T-helper 2 cell (primary cell): ENCODE measurements at places on chromosomes 6 and 20.
A peak's percentile ranks its signal among the peaks of the same experiment; 100 is the strongest.

- no peak for DNase-seq
These were observed 126.4 kb downstream of the MAP3K4 start for GRCh38 chr6:161117942-161118341.

- no peak for DNase-seq
These were observed 35.2 kb upstream of the SASH1 start for GRCh38 chr6:148307405-148307804.

DNA sequence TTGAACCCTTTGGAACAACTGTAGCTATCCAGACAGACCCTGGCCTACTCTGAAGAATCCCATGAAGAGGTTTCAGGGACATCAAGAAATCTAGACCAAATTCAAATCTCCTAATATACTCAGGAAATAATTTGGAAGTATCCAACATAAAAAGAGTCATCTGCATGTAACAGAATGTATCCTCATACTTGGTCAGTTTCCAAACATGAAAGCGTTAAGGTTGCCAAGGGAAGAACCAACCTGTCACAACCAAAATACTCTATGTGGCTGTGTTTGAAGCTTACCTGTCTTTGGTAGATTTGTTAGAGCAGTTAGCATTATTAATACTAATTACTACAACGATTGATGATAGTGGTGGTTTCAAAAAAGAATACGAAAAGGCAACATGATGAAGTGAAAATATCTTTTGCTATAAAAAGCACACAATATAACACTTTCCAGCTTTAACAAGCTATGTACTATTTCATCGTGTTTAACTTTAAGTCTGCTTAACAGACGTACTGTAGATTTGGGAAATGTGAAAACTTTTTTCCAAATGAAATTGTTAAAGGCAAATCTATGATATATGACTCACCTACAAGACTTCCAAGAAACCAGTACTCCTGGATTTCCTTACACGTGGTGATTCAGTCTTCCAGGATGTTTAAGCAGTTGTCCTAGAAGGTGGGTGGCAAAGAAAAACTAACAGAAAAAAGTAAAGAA lies 46.6 kb upstream of the ENPP1 start:
- no peak for DNase-seq

DNA sequence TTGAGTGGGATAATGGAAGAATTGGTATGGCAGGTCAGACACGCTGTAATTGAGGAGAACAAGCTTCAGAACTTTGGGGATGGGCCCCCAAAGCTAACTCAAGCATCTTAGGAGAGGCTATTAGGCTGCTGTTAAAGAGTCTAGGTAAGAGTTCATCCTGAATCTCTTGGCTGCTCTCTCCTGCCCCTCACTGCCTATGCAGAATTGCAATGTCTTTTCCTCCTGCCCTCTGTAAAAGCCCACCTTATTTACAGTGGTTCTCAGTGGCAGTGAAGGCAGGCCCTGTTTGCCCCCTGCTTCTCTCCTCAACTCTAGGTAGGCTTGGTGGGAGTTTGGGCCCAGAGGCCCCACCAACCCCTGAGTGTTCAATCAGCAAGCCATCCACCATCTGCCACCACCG lies 55.0 kb downstream of the LYRM2 start:
- no peak for DNase-seq

- peak; percentile 34 for DNase-seq
These were observed 14.3 kb upstream of the NCOA3 start for GRCh38 chr20:47487175-47487917.

- no peak for DNase-seq
These were observed 184.3 kb downstream of the TBXT start for GRCh38 chr6:165983112-165984072.

- no peak for DNase-seq
These were observed 2.0 kb downstream of the TBX18 start for GRCh38 chr6:84762220-84763002.

- no peak for DNase-seq
These were observed 31.8 kb upstream of the RSPO4 start for GRCh38 chr20:1033751-1034414.

GRCh38 chr20:48102931-48103660 lies 317.8 kb upstream of the SULF2 start:
- DNase-seq, result no peak

DNA sequence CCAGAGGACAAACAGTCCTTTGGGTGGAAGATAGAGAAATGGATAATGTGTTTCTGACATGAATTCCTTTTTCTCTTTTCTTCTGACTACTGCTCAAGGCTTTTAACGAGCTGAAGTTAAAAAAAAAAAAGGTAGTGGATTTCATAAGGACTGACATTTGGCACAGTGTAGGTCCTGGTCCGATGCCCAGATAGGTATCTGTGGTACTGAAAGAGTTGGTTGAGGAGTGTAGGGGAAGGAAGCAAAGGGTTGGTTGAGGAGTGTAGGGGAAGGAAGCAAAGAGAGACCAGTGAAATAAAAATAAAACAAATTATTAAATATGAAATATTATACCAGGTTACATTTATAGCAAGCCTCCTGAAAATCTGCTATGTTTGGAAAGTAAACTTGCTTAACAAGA lies 11.8 kb downstream of the UTRN start:
- no peak for DNase-seq

GRCh38 chr6:149965194-149966020 lies 1.7 kb downstream of the ULBP1 start:
- peak; percentile 22 for DNase-seq

DNA sequence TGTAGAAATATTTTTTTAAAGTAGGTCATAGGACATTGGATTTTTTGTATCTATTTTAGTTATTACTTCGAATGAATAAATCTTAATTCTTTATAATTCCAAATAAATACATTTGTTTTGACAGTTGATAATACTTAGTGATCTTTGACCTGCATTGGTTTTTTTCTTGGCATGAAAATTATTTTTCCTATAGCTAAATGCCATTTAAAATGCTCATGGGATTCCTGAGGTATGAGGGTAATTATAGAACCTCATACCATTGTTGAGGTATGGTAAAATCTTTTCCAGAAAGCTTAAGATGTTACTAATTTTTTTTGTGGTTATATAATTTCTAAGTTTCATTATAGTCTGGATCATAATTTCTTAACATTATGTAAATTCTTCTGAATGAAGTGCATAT lies 8.3 kb downstream of the PM20D2 start:
- no peak for DNase-seq

DNA sequence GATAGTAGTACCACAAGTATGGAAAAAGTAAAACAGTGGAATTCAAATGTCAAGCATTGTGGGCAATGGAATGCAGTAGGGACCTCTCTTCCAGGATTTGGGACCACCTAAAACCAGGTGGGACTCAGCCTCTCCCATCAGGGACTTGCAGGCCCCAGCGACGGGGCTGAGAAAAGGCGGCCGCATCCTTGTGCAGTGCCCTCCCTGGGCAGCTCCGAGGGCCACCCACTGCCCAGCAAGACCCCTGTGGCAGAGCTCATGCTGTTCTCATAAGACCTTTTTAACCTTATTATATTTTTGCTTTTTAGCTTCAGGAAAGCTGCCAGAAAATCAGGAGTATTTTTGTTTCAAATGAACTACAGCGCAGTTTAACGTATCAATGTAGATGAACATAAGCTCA lies 142.6 kb upstream of the RPS6KA2 start:
- DNase-seq, result no peak

DNA sequence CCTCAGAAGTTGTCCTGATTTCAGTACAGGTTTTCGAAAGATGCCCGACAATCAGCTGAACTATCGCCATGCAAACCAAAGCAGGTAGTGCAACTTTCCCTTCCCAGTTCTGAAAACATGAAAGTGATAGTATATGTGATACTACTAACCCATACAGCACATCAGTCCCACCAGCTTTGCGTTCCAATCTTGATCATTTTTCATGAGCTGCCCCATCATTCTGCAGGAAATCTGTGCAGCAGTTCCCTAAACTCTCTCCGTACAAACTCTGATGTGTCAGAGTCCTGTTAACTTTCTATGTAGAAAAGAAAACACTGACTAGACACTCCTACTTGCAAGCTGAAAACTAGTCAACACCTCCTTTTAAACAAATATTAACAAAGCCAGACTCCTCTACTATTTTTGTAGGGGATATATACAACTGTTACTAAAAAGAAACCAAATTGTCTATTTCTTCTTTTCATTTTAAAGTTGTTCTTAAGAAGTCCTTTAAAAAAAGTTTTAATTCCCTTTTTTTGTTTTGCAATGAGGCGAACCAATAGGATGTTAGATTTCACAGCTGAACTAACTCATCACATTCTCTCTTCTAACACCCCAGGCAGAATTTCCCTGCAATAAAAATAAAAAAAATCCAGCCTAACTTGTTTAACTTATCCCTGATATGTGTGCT lies 99.6 kb upstream of the DST start:
- DNase-seq, result no peak

DNA sequence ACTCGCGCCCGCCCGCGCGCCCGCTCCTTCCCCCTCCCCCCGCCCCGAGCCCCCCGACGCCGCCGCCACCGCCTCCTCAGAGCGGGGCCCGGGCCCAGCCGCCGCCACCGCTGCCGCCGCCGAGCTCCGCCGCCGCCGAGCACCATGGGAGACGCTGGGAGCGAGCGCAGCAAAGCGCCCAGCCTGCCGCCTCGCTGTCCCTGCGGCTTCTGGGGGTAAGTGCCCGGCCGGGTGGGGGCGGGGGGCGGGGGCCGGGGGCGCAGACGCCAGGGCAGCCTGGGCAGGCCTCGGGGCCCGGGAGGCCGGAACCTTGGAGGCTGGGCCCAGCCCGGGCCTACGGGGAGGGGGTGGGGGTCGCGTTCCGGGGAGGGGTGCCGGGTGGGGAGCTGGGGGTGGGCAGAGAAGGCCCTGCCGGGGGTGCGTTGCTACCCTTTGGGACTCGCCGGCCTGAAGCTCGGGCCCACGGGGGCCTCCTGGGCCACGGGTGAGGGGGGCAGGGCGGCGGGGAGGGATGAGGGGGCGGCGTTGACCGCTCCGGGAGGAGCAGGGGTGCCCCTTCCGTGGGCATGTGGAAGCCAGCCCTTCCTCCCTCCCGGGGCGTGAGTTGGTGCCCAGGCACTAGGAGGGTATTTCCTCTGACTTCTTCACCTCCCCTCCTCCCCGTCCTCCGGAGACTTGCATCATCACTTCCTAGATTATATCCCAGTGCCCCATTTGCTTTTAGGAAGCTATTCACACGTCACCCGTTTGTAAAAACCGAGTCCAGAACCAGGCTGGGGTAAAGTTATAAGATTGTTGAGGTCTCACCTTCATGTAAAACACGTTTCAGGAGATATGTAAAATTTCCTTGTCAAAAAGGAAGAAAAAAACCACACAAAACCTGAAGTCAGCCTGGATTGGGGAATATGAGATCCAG lies 533 bp downstream of the ZFAND3 start:
- DNase-seq, result peak; percentile 40

DNA sequence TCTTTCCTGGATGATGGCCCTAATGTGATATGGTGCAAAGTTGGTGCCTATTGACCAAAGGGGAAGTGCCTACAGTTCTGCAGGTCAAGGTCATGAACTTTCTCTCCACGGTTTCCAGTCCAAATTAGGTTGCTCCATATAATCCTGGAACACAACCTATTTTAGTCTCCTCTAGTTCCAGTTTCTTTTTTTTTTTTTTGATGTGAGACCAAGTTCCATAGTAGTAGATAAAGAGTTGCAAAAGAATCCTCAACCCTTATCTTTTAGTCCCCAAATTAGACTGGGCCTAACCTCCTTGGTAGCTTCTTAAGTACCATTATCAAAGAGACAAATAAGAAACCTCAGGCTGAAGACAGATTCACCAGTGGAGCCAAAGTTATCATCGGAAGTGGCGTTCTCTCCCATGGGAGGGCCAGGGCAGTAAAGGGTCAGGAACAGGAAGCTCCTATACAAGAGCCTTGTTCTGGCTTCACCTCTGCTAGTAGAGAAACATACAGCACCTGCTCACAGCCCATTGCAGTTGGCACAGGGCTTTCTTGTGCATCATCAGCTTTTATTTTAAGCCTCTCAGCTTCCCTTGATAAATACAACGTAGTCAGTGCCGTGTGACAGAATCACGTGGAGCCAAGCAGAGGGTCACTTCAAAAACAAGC lies 132.2 kb upstream of the RREB1 start:
- DNase-seq, result no peak

DNA sequence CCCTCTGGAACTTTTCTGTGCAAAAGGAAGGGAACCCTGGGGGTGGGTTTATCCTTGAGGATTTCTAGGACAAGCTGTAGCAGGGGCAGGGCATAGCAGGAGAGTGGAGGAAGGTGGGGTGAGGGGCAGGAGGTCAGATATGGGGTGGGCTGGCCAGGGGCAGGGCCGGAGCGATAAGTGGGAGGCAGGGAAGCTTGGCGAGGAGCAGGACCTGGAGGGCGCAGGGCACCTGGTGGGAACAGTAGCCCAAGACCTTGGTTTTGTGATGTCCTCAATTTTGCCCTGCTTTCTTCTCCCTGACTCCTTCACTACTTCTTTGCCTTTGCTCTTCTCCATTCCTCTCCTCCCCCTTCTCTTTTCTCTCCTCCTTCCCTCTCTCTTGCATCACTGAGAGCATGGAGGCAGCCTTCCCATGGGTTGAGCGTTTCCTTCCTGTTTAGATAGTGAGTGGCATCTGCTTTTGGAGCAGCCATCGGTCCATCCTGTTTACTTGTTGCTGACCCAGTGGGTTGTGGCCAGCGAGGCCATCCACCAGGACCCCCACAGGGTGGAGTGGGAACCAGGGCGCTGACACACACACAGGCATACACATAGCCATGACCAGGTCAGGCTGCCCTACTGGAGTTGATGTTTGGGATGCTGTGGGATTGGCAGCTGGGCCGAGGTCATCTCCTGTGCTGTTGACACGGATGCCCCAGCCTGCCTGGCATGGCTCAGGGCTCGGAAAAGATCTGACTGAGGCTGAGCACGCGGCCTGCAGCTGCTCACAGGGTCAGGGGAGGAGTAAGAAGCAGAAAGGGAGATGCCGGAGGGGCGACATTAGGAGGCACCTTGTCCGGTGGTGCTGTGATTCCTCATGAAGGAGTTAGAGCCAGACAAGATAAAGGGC lies 121.0 kb upstream of the RNF24 start:
- DNase-seq, result no peak

GRCh38 chr20:23027721-23028120 lies 7.4 kb upstream of the SSTR4 start:
- DNase-seq, result no peak

- DNase-seq, result no peak
These were observed 204.8 kb upstream of the NOX3 start for GRCh38 chr6:155660251-155660977.

GRCh38 chr6:44664716-44665115 lies 277.2 kb downstream of the CDC5L start:
- DNase-seq, result no peak

GRCh38 chr6:167125410-167125809 lies 2.5 kb downstream of the CCR6 start:
- DNase-seq, result no peak

GRCh38 chr6:21159465-21159864 lies 434.1 kb upstream of the SOX4 start:
- no peak for DNase-seq

GRCh38 chr20:46828471-46828870 lies 66.2 kb upstream of the EYA2 start:
- no peak for DNase-seq

GRCh38 chr6:127997496-127998164 lies 96.8 kb upstream of the THEMIS start:
- no peak for DNase-seq

DNA sequence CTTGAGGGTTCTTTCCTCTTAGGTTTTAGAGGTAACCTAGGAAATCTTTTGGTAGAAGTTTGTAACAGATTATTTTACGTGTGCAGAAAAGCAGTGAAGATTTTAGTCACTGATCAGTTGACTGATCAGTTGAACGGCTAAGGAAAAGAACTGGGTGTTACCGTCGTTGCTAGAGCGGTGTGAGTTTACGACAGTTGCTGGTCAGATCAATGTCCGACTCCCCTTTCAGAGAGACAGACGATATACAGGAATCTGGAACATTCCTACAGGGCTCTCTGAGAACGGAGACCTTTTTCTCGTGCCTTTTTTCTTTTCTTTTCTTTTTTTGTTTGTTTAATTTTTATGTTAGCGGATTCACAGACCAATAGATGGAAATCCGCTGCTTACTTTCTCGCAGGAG lies 132.1 kb upstream of the ZNF184 start:
- peak; percentile 68 for DNase-seq
